Muscle of leg (tissue), 16 donors: ENCODE measurements at places on chromosomes 2 and 18.

DNA sequence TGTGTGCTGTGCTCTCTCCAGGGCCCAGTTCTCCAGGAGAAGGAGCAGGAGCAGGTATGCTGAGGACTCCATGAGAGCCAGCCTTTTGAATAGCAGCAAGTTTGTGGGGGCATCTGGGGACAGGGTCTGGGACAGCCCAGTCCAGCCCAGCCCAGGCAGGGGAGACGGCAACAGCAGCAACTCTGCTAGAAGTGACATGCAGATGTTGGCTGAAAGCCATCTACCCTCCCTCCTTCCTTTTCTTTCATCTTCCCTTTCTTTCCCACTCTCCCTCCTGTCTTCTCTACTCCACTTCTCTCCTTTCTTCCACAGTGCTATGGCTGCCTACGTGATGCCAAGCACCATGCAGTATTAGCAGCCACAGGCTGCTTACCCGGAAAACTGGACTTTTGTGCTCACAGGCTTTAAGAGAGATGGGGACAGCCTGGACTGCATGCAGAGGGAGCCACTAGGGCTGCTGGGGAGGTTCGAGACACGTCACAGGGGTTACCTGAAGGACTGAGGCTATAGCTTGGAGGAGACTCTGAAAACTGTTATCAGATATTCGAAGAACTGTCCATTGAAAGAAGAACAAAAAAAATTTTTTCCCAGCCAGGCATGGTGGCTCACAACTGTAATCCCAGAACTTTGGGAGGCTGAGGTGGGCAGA lies 23.8 kb upstream of the YWHAQ start:
- DNase-seq, result no peak
- H3K36me3 ChIP-seq, result no peaks in the 10 kb centered on the region
- no peak overlapping the region for H3K27ac ChIP-seq
- no peak overlapping the region for H3K4me3 ChIP-seq

- H3K4me1 ChIP-seq, result no peaks in the 10 kb centered on the region
- H3K36me3 ChIP-seq, result peaks cover 18% of the 10 kb centered on the region
- no peak for DNase-seq
- H3K27me3 ChIP-seq, result no peaks in the 10 kb centered on the region
- H3K27ac ChIP-seq, result no peak overlapping the region
- H3K4me3 ChIP-seq, result no peak overlapping the region
Observed at GRCh38 chr18:9233771-9234440, 97.3 kb downstream of the ANKRD12 start.

DNA sequence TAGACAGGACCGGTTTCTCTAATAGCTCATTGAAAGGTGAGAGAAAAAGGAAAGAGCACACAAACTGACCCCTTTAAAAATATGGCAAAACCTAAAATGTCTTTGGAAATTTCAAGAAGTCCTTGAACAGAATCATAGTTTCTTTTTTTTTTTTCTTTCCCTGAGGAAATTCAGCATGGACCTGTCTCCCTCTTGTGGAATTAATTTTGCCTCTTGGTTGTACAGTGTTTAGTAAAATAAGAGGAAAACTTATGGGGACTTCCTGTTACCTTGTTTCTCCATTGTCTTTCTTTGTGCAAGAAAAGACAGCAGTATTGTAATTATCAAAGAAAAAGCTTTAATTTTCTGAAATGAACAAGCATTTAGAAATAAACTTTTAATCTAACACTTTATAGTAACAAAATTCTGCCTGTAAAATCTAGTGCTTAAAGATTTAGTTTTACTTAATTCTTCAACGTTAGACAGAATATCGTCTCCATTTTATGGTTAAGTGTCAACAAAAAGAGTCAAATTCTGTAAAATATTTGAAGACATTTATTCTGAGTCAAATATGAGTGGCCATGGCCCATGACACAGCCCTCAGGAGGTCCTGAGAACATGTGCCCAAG lies 176.3 kb upstream of the NABP1 start:
- no peaks in the 10 kb centered on the region for H3K27me3 ChIP-seq
- H3K36me3 ChIP-seq, result no peaks in the 10 kb centered on the region
- DNase-seq, result peak; percentile 86
- peaks cover 19% of the 10 kb centered on the region for H3K4me1 ChIP-seq

GRCh38 chr18:72867746-72868584 lies at the start of gene NETO1:
TSS of gene NETO1 (minus strand) at chr18:72867987. CDS start at chr18:72867291, 696 bp downstream.
- peaks cover 42% of the 10 kb centered on the region for H3K27me3 ChIP-seq
- H3K27ac ChIP-seq, result no peak within 1 kb of the TSS
- no peaks in the 10 kb centered on the region for H3K36me3 ChIP-seq
- DNase-seq, result no peak
- H3K4me3 ChIP-seq, result peak within 1 kb of the TSS; percentile 21

DNA sequence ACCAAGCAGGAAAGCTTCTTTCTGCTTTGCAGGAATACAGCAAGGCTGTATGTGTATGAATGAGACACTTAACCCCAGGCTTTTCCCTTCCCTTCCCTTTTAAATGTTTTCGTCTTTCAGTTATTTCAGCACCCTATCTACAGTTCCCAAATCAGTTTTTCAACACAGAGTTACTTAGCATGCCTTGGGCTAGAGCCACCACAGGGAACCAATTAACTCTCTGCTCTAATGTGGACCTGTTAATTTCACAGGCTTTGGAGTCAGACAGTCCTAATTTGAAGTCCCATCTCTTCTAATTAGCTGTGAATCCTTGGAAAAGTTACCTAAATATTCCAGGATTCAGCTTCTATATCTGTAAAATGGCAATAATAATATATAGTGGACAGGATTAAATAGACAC lies 89.2 kb upstream of the REG3A start:
- H3K4me1 ChIP-seq, result no peaks in the 10 kb centered on the region
- no peaks in the 10 kb centered on the region for H3K36me3 ChIP-seq
- no peak for DNase-seq
- H3K27ac ChIP-seq, result no peak overlapping the region

DNA sequence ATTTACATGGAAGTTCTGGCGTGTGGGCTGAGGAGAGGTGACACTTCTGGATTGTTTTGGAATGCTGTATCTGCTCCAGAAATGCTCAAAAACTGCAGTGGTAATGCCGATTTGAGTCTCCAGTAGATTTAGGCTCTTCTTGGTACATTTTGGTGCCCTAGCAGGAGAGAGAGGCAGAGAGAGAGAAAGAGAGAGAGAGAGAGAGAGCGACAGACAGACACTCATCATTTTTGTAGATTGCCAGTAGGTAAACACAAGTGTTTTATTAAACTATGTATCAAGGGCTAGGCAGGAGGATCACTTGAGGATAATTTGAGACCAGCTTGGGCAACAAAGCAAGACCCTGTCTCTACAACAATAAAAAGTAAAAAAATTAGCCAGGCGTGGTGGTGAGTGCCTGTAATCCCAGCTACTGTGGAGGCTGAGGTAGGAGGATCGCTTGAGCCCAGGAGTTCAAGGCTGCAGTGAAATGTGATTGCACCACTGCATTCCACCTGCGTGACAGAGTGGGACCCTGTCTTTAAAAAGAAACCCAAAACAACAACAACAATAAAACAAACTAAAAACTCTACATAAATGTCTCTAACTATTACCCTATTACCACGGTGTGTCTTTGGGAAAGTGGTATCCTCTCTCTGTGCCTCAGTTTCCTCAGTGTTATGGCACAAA lies 60.2 kb downstream of the GATA6 start:
- no peaks in the 10 kb centered on the region for H3K27me3 ChIP-seq
- H3K27ac ChIP-seq, result no peak overlapping the region
- DNase-seq, result no peak
- H3K36me3 ChIP-seq, result no peaks in the 10 kb centered on the region
- no peaks in the 10 kb centered on the region for H3K4me1 ChIP-seq
- no peak overlapping the region for H3K4me3 ChIP-seq

DNA sequence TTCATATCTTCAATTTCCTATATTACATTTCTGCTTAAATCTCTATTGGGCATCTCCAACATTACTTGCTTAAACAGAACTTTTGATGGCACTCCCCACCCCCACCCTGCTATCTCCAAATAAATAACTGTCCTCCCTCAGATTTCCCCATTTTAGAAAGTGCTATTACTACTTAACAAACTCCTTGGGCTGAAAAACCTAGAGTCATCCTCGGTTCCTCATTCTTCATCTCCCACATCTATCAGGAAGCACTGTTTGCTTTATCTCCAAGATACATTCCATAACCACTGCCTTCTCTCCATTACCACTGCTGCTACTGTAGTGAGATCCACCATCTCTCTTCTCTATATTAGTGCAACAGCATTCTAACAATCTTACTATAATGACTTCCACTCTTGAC lies 150.4 kb upstream of the CYRIA start:
- H3K27ac ChIP-seq, result no peak overlapping the region
- no peak overlapping the region for H3K4me3 ChIP-seq
- H3K27me3 ChIP-seq, result no peaks in the 10 kb centered on the region
- DNase-seq, result no peak

GRCh38 chr2:193808877-193809276 lies 1614.1 kb upstream of the TMEFF2 start:
- no peaks in the 10 kb centered on the region for H3K27me3 ChIP-seq
- no peak overlapping the region for H3K27ac ChIP-seq
- no peaks in the 10 kb centered on the region for H3K4me1 ChIP-seq
- no peak overlapping the region for H3K4me3 ChIP-seq
- DNase-seq, result no peak

- no peak overlapping the region for H3K27ac ChIP-seq
- H3K4me1 ChIP-seq, result no peaks in the 10 kb centered on the region
- no peak overlapping the region for H3K4me3 ChIP-seq
- no peak for DNase-seq
- H3K36me3 ChIP-seq, result no peaks in the 10 kb centered on the region
Observed at GRCh38 chr2:150402953-150403352, 84.5 kb downstream of the RND3 start.

DNA sequence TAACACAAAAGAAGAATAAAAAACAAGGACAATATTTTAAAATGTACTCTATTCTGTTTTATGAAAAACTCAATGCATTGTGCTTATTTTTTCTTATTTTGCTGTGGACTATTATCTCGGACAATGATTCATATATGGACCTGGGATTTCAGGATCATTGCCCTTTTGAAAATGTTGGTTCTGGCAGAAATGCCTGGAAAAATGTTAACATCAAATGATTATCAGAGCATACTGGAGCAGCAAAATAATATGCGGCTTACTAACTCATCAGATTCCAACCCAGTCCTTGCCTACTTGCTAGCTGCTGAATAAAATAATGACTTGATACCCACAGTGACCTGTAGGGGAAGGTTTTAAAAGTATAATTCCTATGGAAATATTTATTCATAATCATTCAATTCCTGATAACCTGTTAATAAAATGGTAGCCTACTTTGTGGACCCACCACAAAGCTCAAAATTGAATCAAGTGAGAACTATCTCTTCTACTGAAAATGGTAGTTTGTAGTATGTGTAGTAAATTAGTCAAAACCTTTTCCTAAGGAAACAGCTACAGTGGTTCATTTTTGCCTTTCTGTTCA lies 117.4 kb downstream of the NEB start:
- no peak overlapping the region for H3K4me3 ChIP-seq
- DNase-seq, result no peak
- H3K36me3 ChIP-seq, result peaks cover 32% of the 10 kb centered on the region
- no peaks in the 10 kb centered on the region for H3K4me1 ChIP-seq
- H3K27ac ChIP-seq, result no peak overlapping the region
- H3K27me3 ChIP-seq, result no peaks in the 10 kb centered on the region

GRCh38 chr18:76335859-76336640 lies 159.0 kb downstream of the ZNF516 start:
- no peaks in the 10 kb centered on the region for H3K27me3 ChIP-seq
- H3K36me3 ChIP-seq, result no peaks in the 10 kb centered on the region
- peak; percentile 48 for DNase-seq
- H3K27ac ChIP-seq, result no peak overlapping the region

GRCh38 chr2:194090251-194090905 lies 1566.6 kb upstream of the SLC39A10 start:
- H3K4me3 ChIP-seq, result no peak overlapping the region
- no peaks in the 10 kb centered on the region for H3K36me3 ChIP-seq
- H3K27ac ChIP-seq, result no peak overlapping the region
- no peak for DNase-seq
- H3K27me3 ChIP-seq, result no peaks in the 10 kb centered on the region
- H3K4me1 ChIP-seq, result no peaks in the 10 kb centered on the region

- H3K27me3 ChIP-seq, result no peaks in the 10 kb centered on the region
- H3K36me3 ChIP-seq, result no peaks in the 10 kb centered on the region
- no peak overlapping the region for H3K4me3 ChIP-seq
- peak overlapping the region; percentile 63 for H3K27ac ChIP-seq
Observed at GRCh38 chr2:46780801-46781445, 134.7 kb downstream of the MCFD2 start.

- H3K27me3 ChIP-seq, result no peaks in the 10 kb centered on the region
- H3K27ac ChIP-seq, result no peak overlapping the region
- no peak overlapping the region for H3K4me3 ChIP-seq
Observed at GRCh38 chr18:37407571-37407970, 158.0 kb downstream of the CELF4 start.

GRCh38 chr2:71545572-71546274 lies 92.4 kb downstream of the DYSF start:
- H3K4me3 ChIP-seq, result no peak overlapping the region
- no peaks in the 10 kb centered on the region for H3K27me3 ChIP-seq
- H3K27ac ChIP-seq, result no peak overlapping the region
- peak; percentile 80 for DNase-seq
- H3K4me1 ChIP-seq, result peaks cover 3% of the 10 kb centered on the region

DNA sequence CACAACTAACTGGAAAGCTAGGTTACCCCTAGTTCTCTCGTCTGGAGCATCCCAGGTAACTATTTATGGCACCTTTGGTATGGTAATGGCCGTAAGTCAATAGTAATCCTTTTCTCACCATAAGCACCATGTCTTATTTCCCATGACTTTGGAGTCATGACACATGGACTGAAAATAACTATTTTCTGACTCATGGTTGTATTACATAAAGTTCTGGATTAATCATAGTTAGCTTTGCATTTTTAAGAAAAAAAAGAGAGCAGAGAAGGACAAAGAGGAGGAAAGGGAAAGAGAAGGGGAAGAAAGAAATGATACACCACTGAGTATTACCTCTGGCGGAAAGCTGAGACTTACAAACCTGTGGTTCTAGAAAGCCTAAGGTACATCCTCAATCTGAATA lies 99.3 kb downstream of the BIN1 start:
- H3K27me3 ChIP-seq, result no peaks in the 10 kb centered on the region
- no peak overlapping the region for H3K4me3 ChIP-seq
- H3K4me1 ChIP-seq, result peaks cover 15% of the 10 kb centered on the region

DNA sequence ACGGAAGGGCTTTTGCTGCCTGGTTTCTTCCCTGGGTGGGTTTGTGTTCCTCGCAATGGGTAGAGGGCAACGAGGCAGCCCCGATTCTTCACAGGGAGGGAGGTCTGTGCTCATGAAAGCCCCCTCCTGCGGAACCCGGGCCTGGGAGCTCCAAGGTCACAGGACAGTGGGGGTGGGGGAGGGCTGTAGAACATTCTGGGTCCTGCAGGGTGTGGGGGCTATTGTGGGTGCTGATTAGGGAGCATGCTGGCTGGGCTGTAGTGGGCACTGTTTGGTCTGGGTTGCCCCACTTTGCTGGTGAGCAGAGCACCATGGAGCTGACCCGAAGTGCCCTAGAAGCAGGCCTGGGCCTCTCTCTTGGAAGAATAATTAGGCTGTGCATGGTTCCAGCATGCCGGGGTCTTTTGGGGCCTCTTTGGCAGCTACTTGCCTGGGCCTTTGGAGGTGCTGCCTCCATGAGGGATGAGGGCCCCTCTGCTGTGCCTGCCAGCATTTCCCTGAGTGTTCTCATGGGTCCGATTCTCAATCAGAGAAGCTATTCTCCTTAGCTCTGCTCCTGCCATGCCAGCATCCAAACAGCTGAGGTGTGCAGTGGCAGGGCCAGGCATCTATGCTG lies 232.2 kb upstream of the HS6ST1 start:
- H3K4me3 ChIP-seq, result no peak overlapping the region
- no peak for DNase-seq
- H3K27ac ChIP-seq, result no peak overlapping the region
- peaks cover 27% of the 10 kb centered on the region for H3K4me1 ChIP-seq
